Right lobe of liver (tissue), 6 donors: ENCODE measurements at places on chromosomes 2 and 18. TPM values are rescaled to one million over a fixed set of nuclear protein-coding genes. Genes with fewer than 3 reads are reported as not detected.

DNA sequence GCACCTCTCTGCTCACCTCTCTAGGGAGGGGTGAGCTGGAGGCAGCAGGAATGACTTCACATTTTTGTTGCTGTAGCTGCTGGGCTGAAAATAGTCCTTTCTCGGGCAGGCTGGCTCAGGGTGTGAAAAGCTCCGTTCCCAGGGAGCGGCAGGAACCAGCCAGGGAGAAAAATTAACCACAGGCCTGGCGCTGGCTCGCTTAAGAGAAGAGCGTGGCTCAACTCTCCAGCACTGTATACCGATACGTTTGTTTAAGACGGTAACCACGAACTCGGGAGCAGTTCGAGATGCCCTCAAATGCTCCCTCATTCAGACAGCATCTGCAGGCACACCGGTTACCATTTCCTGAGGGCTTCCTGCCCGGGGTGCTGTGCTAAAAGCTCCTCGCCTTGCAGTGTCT, 129.6 kb downstream of the CELF4 start:
- no peak for DNase-seq

DNA sequence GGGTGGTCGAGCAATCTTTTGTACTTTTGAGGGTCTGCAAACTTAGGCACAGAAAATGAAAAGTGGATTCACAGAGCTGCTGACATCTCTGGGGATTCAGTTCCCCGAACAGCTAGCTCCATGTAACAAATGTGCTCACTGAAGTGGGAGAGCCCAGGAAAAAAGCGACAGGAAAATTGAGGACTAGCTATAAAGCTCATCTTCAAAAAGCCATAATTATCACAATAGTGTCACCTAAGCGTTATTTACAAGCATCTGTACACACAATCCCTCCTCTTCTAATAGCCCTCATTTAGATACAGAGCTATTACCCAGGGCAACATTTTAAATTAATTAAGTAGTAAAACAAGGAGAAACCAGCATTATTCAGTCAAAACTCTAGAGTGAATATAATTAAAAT, 36.1 kb downstream of the RNF152 start:
- no peak for DNase-seq

DNA sequence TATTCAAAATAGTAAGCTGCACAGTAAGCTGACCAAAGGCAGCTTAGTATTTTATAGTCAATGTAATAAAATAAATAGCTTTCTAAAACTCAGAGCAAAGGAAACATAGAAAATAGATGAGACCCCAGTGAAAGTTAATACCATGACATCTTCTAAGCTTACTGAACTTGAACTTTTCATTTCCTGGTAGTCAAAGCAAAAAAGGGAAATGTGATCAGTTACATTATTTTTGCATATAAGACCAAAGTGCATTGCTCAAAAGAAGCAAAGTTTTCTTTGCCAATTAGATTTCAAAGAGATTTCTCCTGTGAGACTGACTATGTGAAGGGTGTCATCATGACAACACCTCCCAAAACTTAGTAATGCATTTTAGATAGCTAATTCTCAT, 70.2 kb downstream of the MYO1B start:
- DNase-seq = no peak

DNA sequence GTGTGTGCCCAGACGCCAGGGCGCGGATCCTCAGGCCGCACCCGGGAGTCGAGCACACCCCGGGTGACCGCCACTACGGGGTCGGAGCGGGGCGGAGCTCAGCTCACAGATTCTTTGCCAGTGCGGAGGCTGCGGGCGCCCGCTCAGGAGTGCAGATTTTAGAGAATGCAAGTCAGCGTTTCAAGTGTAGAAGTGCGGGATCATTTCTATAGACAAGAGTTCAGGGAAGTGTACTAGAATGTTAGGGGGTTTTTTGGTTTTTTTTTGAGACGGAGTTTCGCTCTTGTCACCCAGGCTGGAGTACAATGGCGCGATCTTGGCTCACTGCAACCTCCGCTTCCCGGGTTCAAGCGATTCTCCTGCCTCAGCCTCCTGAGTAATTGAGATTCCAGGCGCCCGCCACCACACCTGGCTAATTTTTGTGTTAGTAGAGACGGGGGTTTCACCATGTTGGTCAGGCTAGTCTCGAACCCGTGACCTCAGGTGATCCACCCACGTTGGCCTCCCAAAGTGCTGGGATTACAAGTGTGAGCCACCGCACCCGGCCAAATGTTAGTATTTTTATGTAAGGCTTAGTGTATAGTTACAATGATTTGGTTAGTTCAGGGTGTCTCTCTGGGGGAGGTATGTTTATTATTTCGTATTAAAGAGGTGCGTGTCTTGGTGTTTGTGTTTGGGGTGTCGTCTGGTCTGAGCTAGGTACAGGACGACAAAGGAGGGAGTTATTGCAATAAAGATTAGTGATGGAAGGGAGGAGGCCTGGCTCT, 619 bp upstream of the FAM168B start:
- DNase-seq = no peak

Gene PAX3
- total RNA-seq = not detected

Gene MORN2
- total RNA-seq = 8.1 TPM
